ENCODE measurements at places on chromosomes 3 and 15. TPM values are rescaled to one million over a fixed set of nuclear protein-coding genes. Genes with fewer than 3 reads are reported as not detected.

- DNase-seq = no peak
Observed at GRCh38 chr3:126284258-126284904, 72.8 kb downstream of the KLF15 start.

- DNase-seq = no peak
Observed at GRCh38 chr3:128578346-128578745, 72.3 kb downstream of the RPN1 start.

GRCh38 chr3:67655364-67656121 lies 1.1 kb upstream of the SUCLG2 start:
- peak; percentile 78 for DNase-seq

DNA sequence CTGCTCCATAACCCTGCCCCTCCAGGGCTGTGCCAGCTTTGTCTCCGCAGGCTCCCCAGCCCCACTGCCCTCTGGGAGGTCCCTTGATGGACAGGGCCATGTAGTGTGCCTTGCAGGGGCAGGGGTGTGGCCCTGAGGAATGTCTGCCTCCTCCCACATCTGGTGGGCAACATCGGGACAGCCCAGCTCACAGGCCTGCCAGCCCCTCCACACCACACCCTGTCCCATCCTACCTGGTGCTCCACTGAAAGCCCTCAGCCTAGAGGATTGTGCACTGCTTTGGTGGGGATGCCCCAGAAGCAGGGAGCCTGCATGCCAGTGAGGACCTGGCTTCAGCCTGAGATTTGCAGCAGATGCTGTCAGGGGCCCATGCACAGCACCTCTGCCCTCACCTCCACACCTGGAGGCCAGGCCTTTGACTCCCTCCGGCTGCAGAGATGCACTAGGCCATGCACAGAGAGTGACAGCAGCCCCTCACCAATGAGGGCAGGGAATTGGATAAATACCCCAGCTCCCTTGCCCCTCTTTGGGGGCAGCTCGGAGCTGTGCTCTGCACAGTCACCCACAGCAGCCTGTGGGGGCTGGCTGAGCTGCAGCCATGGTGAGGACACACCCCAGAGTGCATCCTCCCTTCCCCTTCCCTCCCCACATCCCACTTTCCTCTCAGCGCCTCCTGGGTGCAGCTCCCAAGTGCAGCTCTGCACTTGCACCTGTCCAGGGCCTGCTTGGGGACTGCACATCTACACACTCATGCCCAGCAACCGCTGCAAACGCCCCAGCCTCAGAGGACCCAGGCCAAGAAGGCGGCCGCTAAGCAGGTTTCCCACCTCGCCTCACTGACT lies 2.7 kb downstream of the C3orf22 start:
- no peak for DNase-seq

GRCh38 chr3:168003911-168004310 lies 91.8 kb downstream of the GOLIM4 start:
- no peak for DNase-seq

DNA sequence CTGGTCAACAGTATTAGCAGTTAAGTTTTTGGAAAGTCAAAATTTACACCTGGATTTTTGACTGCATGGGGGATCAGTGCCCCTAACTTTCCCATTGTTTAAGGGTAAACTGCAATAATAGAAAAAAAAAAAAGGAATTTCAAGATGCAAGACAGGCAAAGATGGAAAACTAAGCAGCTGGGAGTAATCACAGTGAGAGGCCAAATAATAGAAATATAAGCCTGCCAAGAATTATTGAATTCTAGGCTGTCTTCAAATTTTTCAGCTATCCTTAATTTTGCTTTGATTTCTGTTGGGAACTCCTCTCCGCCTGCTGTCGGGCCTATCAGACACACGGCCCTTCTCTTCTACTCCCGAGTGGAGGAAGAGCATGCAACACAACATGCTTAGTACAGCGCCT lies 215.5 kb upstream of the LMCD1 start:
- DNase-seq = no peak

GRCh38 chr3:53457068-53457467 lies 37.3 kb upstream of the CACNA1D start:
- no peak for DNase-seq

DNA sequence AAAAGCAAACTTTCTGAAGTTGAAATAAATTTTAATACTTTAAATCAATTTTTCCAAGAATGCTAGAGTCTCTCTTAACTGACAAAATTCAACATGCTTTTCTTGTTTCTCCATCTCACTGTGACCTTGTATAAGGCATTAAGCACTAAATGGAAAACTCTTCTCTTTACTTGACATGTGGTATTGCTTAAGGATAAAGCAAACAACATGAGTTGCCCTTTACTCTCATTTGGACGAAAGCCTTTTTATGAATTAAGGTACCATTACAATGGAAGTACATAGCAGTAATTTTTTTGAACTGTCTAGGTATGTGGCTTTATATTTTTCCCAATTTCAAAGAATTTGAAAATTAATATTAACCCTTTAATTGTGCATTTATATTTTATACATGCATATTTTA lies 1.4 kb downstream of the STRIT1 start:
- DNase-seq = no peak

DNA sequence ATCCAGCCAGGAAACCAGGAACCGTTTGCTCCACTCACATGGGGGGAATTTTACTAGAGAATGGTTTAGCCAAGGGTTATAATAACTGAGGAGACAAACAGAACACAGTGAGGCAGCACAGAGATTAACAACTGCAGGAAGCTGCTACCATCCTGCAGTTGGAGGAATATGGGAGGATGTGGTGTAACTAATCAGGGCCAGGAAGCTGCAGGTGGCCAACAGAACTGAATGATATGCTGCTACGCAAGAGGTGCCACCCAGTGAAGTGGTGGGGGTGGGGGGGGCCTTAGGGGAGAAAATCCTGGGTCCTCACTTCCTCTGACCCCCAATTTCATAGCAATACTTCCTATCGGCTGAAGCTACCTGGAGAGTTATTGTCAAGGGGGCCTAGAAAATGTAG lies 306.4 kb upstream of the STT3B start:
- DNase-seq = no peak

DNA sequence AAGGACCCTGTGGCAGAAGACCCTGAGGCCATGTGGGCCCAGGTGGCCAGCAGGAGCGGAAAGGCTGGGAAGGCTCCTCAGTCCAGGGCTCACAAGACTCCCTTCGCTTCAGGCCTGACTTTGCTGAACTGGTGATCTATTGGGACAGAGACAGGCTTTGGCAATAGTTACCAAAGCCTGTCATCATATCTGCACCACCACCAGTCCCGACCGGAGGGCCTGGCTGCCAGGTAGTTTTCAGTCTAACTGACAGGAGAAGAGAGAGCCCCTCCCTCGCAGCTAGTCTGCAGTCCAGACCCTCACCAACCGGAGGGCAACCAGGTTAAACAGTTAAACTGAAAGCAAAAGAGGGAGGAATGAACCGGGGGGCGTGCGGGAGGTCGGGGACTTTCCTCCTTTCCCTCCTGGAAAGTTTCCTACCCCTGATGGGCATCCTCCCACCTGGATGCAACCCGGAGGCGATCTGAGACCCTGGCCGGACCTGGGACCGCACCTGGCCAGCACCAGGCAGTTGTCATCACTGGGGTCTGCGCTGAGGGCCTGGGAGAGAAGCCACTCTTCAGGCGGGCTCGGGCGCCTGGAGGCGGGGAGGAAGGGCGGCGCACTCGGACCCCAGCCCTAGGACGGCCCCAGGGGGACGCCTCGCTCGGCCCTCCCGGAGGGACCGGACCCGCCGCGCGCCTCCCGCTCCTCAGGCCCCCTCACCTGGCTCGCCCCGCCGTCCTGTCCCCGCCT lies 435 bp downstream of the RAB27A start:
- DNase-seq = peak; percentile 41

- no peak for DNase-seq
Observed at GRCh38 chr3:196274585-196274984, 12.9 kb downstream of the PCYT1A start.

DNA sequence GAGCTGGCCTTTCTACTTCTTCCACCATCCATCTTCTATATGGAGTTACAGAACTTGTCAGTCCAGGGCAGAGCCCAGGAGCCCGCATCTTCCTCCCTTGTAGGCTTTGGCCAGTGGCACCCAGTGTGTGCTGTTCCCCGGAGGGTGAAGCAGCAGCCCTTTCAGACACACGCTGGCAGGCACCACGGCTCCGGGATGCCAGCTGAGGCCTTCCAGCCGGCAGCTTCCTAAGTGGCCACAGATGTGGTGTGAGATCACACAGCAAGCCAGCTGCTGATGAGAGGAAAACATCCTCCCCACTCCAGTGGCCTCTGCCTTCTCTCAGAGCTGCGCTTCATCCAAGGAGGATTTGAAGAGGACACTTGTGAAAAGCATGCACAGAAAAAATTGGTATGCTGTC lies 24.1 kb downstream of the CRABP1 start:
- DNase-seq = no peak

- DNase-seq = no peak
Observed at GRCh38 chr3:31878231-31878838, 102.7 kb downstream of the OSBPL10 start.

DNA sequence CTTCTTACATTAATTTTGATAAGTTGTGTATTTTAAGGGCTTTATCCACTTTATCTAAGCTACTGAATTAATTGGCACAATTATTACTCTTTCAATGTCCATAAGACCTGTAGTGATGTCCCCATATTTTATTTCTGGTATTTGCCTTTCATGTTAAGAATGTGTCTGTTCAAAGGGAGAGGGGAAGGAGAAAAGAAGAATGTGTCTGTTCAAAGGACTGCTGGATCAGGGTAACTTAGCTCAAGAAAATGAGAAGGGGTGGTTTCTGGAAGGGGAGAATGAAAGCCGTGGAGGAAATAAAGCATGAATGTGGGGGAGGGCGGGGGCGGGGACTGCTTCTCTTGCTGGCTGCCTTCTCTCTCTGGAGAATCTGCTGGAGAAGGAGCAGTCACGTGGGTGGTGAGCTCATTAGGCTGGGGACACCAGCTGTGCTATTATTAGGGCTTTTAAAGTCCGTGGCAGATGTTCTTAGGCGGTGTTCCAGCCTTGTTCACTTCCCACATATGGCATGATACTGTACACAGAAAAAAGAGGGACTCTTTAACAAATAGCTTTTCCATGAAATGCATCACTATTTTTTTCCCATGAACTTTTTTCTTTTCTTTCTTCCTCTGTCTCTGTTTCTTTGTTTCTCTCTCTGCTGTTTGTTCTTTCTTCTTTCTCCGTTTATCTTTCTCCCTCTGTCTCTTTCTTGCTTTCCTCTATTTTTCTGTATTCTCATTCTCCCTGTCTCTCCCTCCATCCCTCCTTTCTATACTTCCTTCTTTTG lies 63.7 kb upstream of the ULK4 start:
- DNase-seq = peak; percentile 98

DNA sequence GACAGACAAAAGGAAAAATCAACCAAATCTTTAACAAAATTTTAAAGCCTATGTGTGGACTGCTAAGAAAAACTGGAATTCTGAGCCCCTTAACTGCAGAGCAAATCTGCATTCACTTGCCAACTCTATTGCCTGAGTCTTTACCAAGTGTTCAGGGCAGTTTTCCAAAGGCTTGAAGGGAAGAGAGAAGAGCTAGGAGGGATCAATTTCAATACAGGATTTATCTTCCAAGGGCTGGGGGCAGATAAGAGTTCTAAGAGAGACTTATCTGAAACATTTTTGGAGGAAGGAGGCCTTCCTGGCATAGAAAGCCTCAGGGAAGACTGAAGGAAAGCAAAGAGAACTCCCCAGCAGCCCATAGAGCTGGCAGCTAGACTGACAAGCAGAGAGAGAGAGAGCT lies 31.4 kb upstream of the LSAMP start:
- DNase-seq = no peak

DNA sequence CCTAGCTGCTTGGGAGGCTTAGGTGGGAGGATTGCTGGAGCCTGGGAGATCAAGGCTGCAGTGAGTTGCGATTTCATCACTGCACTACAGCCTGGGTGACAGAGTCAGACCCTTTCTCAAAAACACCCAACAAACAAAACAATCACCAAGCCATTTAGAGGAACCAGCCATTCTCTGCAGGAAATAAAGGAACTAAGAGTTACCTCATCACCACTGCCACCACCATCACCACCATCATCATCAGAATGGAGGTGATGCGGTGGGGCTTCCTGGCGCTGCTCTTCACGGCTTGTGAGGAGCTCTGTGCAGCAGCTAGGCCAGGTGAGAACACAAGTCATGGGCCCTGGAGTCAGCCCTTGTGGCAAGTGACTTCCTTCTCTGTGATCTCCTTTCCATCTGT lies 37.7 kb upstream of the KLHL25 start:
- DNase-seq = peak; percentile 5

GRCh38 chr3:157918402-157918801 lies 187.8 kb downstream of the SHOX2 start:
- no peak for DNase-seq

DNA sequence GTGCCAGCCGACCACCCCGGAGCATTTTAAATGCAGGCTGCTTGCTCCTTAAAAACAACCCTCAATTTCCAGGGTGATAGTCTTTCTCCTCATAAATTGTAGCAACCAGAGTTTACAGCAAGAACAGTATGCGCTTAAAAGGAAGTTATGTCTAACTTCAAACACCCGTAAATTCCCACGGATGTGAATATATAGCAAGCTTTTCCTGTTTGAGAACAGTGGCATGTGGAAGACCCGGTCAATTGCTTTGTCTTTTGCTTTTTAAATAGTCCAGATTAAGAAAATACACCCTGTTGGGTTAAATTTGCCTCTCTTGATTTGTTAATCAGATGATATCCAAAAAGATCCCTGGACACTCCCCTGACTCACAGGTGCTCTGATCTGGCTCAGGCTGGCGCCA lies 20.8 kb downstream of the MRPS25 start:
- no peak for DNase-seq

DNA sequence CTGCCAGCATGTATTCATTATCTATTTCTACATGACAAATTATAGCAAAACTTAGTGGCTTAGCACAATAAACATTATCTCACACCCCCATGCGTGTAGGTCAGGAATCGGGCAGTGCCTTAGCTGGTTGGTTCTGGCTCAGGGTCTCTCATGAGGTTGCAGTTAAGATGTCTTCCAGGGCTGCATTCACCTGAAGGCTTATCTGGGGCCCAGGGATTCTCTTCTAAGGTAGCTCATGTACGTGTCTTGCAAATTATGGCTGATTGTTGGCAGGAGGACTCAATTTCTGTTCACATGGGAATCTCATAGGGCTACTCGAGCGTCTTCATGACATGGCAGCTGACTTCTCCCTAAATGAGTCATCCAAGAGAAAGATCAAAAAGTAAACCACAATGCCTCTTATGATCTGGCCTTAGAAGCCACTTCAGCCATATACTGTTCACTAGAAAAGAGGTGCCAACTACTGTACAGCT lies 42.9 kb upstream of the TSC22D2 start:
- DNase-seq = no peak

DNA sequence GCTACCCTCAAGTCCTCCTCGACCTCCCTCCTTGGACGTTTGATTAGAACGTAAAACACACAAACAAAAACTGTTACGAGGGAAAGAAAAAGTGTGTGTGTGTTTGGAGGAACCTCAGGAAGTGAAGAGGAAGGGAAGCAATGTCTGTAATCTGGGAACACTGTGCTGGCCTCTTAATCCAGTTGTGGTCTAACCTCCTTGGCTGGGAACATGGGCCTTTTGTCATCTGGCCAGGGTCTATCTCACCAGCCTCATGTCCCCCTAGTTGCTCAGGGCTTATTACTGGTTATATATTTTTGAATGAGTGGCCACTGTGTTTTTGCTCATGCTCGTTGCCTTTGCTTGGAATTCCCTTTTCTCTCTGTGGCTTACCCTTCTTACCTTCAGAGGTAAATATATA lies 89.0 kb upstream of the RASGRF1 start:
- DNase-seq = no peak

GRCh38 chr3:89521328-89521727 lies 413.9 kb downstream of the EPHA3 start:
- DNase-seq = no peak

GRCh38 chr3:128260275-128260674 lies 107.0 kb downstream of the EEFSEC start:
- no peak for DNase-seq

GOLGA8M gene
- 7.2 TPM for total RNA-seq

ARPP21 gene
- 0.47 TPM for total RNA-seq

PLA1A gene
- total RNA-seq = 2.7 TPM

ATP13A5 gene
- 0.16 TPM for total RNA-seq

ATP2B2 gene
- 2.9 TPM for total RNA-seq

NDUFB5 gene
- 70.4 TPM for total RNA-seq
